ENCODE measurements at places on chromosomes 2 and 18. TPM values are rescaled to one million over a fixed set of nuclear protein-coding genes. Genes with fewer than 3 reads are reported as not detected.

DNA sequence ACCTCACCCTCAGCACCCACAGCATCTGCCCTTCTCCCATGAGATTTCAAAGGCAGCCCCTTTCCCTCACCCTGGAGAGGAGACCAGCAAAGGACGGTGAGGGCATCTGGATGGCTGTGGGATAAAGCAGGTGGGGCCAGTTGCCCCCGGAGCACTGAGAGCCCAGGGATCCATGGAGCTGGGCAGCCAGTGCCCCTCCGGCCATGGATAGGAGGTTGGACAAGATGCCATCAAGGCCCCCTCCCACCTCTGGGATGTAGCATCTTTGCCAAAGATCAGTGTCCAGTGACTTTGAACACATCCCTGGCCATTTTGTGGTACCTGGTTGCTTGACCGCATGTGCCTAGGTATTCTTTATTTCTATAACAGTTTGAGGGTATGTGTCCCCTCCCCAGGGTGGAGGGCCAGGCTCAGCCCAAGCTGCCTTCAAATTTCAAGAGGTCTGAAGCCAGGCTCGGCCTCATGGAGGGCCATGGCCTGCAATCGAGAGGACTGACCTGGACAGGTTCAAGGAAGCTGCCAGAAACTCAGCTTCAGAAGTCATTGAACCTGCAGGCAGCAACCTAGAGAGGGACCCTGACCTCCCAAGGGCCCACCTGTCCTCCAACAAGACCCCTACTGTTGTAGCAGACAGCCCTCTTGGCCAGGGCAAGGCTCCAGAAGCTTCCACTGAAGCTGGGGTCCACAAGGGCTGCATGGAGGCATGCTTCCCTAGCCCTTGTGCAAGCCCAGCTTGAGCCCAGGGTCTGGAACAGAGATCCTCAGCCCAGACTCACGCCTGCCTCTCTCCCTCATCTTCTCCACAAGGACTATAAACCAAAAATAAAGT is 55.5 kb upstream of the BIN1 start:
- no peak overlapping the region for H3K27ac ChIP-seq
- no peaks in the 10 kb centered on the region for H3K36me3 ChIP-seq
- H3K4me1 ChIP-seq, result peaks cover 9% of the 10 kb centered on the region
- peaks cover 5% of the 10 kb centered on the region for H3K27me3 ChIP-seq

DNA sequence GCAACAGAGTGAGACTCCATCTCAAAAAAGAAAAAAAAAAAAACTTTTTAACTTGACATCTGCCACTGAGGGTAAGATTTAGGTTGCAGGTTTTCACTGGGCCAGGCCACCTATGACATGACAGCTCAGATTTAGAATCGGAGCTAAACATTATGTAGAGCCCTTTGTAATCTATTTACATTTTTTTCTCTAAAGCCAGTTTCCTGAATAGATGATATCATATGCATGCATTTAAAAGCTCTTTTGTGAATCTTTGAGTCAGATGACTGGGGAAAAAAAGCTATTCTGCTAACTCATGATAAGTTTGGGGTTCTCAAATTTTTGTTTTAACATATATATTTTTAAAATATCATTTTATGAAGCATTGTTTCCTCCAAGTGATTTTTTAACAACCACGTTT is 21.3 kb downstream of the PRKAG3 start:
- DNase-seq, result no peak
- H3K27ac ChIP-seq, result no peak overlapping the region
- no peak overlapping the region for H3K4me3 ChIP-seq
- peaks cover 10% of the 10 kb centered on the region for H3K4me1 ChIP-seq
- peaks cover 6% of the 10 kb centered on the region for H3K36me3 ChIP-seq
- H3K27me3 ChIP-seq, result peaks cover 1% of the 10 kb centered on the region

- no peak overlapping the region for H3K4me3 ChIP-seq
- H3K36me3 ChIP-seq, result no peaks in the 10 kb centered on the region
- peaks cover 13% of the 10 kb centered on the region for H3K4me1 ChIP-seq
- no peak overlapping the region for H3K27ac ChIP-seq
These were observed 32.4 kb upstream of the VIT start for GRCh38 chr2:36663851-36664695.

- H3K36me3 ChIP-seq, result no peaks in the 10 kb centered on the region
- no peak overlapping the region for H3K27ac ChIP-seq
- no peaks in the 10 kb centered on the region for H3K4me1 ChIP-seq
- DNase-seq, result no peak
These were observed 238.1 kb upstream of the SLC8A1 start for GRCh38 chr2:40690036-40690435.

DNA sequence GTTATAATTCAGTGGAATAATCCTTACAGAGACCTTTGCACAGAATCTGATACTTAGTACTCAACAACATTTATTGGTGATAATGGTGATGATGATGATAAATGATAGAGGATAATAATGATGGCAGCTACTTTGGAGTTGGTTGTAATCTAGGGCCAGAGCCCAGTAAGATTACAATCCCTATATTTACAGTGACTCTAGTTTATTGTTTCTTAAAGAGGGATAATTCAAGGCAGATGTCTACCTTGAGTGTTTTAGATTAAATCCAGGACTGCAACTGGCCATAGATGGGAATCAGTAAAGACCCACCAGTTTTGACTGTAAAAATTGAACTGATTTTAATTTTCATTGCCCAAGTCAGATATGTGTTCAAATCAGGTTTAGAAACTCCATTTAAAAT is 813.9 kb upstream of the CNTNAP5 start:
- H3K27me3 ChIP-seq, result no peaks in the 10 kb centered on the region
- no peak for DNase-seq
- no peaks in the 10 kb centered on the region for H3K36me3 ChIP-seq

DNA sequence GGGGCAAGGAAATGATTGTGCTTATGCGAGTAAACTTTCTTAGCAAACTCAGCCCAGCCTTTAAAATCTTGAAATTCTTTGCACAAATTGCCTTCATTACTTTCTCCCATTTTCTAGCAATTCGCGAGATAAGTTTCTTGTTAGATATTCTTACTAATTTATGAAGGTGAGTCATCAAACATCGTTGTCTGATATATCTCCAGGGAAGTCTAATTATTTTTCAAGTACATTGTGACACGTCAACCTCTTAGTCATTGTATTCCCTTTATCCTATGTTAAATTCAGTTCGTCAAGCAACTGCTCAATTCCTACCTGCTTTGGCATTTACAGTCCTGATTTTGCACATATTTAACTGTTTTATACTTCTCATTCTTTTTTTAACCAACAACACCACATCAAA is 854.5 kb upstream of the CRIM1 start:
- no peak overlapping the region for H3K27ac ChIP-seq
- H3K4me3 ChIP-seq, result no peak overlapping the region
- DNase-seq, result no peak
- no peaks in the 10 kb centered on the region for H3K27me3 ChIP-seq
- no peaks in the 10 kb centered on the region for H3K36me3 ChIP-seq
- peaks cover 9% of the 10 kb centered on the region for H3K4me1 ChIP-seq

STARD6 gene
- total RNA-seq, result 0.54 TPM

SPAG16 gene
- total RNA-seq, result 14.4 TPM

DNA sequence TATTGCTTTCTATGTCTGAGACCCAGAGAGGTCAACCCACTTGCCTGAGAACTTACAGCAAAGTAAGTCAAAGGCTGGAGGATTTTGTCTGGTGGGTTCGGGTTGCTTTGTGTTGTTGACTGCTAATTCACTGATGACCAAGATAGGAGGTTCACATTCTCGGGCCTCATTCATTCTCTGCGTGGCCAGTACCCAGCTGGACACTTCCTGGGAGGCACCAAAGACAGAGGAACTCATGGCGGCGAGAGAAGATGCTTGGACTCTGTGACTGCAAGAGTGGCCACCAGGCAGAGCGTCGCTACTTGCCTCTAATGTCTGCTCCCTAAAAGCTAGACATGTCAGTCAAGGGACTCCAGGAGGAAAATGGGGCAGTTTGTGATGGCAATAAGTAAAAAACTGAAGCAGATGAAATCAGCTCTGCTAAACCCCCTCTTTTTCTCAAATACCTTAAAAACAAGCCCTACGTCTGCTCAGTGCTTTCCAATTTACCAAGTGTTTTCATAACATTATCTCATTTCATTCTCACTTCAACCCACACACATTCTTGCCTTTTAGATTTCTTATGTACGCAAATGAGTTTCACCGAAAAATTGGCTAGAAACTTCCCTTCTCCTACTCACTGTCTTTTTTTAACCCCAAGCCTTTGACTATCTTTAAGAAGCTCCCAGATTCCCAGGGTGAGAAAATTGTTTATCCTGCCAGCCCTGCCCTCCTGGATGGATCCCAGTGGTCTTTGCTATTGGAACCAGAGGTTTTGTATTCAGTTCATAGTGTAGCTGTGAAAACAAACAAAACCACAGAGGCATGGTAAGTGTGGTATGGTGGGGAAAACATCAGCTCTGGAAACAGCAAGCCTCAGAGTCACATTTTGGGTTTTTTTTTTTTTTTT is 4.9 kb upstream of the LBH start:
- DNase-seq, result no peak
- no peak overlapping the region for H3K4me3 ChIP-seq
- H3K27me3 ChIP-seq, result peaks cover 3% of the 10 kb centered on the region

DNA sequence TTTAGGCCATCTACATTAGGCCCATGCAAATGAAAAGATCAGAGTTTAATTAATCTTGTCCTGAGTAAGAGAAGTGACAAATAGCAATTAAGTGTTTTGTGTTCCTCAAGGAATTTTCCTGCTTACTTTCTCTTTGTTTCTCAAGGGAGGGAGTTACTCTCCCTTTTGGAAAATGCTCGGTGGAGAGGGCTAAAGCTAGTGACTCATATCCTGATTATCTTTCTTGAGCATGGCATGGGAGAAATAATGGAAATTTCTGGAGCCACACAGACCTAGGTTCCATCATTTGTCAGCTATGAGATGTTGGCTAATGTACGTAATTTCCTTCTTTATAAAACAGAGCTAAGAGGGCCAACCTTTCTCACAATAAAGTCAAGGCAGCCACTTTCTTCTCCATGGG is 177.1 kb downstream of the ETAA1 start:
- no peak for DNase-seq
- H3K27ac ChIP-seq, result no peak overlapping the region
- no peak overlapping the region for H3K4me3 ChIP-seq
- no peaks in the 10 kb centered on the region for H3K4me1 ChIP-seq
- H3K36me3 ChIP-seq, result no peaks in the 10 kb centered on the region
- H3K27me3 ChIP-seq, result no peaks in the 10 kb centered on the region

SERTAD2 gene
- total RNA-seq, result 9.8 TPM

DNA sequence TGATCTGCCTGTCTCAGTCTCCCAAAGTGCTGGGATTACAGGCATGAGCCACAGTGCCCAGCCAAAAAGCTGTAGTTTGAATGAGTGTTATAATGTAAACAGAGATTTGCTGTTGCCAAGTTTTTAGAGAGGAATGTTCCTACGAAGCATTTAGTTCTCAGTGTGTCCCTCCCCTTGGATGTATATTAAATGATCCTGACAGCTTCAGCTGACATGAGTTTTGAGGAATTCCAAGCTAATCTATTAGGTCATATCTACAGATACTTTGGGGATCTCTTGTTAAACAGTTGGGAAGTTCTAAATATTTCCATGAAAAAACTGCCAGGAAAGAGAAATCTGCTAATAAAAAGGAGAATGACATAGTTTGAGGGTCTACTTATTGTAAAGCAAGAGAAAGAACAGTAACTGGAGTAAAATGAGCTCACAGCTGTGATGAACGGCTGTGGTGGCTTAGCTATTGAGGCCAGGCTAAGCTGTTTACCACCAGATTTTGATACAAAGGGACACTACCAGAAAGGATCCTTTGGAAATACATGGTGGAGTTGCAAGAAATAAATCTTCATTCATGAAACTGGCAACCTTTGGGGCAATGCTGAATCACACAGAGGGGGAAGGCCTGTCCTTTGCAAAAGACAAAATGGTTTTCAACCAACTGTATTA is 2.6 kb upstream of the STON1 start:
- peaks cover 8% of the 10 kb centered on the region for H3K27me3 ChIP-seq
- DNase-seq, result no peak
- H3K27ac ChIP-seq, result no peak overlapping the region
- H3K4me1 ChIP-seq, result peaks cover 6% of the 10 kb centered on the region
- no peak overlapping the region for H3K4me3 ChIP-seq
- H3K36me3 ChIP-seq, result no peaks in the 10 kb centered on the region

GRCh38 chr2:104402825-104403224 is 451.1 kb upstream of the POU3F3 start:
- H3K4me3 ChIP-seq, result no peak overlapping the region
- no peaks in the 10 kb centered on the region for H3K4me1 ChIP-seq
- no peak for DNase-seq

DNA sequence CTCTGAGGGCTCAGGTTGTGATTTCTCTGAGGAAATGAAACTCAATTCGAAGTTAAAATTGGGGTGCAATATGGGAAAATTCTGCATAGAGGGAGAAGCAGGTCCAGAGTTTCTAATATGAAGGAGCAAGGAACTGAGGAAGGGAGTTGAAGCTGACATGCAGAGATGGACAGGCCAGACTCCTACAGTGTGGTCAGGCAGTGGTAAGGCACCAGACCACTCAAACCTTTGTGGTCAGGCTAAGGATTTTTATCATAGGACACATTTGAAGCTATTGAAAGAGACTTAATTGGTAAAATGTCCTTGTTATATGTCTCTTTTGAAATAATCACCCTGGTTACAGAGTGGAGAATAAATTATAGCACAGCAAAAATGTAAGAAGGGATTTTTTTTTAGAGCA is 1074.8 kb upstream of the CDH2 start:
- peaks cover 5% of the 10 kb centered on the region for H3K27me3 ChIP-seq
- no peak overlapping the region for H3K4me3 ChIP-seq
- no peak overlapping the region for H3K27ac ChIP-seq
- no peaks in the 10 kb centered on the region for H3K36me3 ChIP-seq
- peaks cover 5% of the 10 kb centered on the region for H3K4me1 ChIP-seq

DNPEP gene
- 49.6 TPM for total RNA-seq

- peaks cover 68% of the 10 kb centered on the region for H3K4me1 ChIP-seq
- DNase-seq, result peak; percentile 66
- H3K36me3 ChIP-seq, result peaks cover 46% of the 10 kb centered on the region
- peaks cover 30% of the 10 kb centered on the region for H3K27me3 ChIP-seq
- peak overlapping the region; percentile 76 for H3K4me3 ChIP-seq
These were observed 49.9 kb upstream of the EML6 start for GRCh38 chr2:54673501-54673998.

ALKAL2 gene
- 3.2 TPM for total RNA-seq

DNA sequence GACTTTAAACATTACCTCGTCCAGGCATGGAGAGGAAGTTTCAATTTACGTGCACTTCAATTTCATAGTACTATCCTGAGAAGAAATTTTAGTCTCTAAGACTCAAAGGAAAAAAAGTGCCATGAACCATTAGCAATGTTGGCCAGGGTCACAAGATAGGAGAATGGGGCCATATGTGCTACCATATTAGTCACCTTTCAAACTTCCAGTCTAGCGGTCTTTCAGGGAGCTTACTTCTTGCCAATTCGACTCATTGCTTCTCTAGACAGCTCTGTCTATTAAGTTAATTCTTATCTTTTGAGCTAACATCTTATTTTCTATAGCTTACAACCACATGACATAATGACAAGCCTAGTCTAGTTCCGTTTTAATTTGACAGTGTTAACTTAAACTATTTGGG is 129.1 kb downstream of the ANKRD44 start:
- DNase-seq, result no peak
- H3K36me3 ChIP-seq, result no peaks in the 10 kb centered on the region
- no peaks in the 10 kb centered on the region for H3K27me3 ChIP-seq
- no peaks in the 10 kb centered on the region for H3K4me1 ChIP-seq

- peaks cover 8% of the 10 kb centered on the region for H3K4me1 ChIP-seq
- H3K27ac ChIP-seq, result no peak overlapping the region
- no peaks in the 10 kb centered on the region for H3K27me3 ChIP-seq
- H3K4me3 ChIP-seq, result no peak overlapping the region
- DNase-seq, result no peak
These were observed 495.4 kb upstream of the PIK3C3 start for GRCh38 chr18:41459656-41460055.
